ENCODE measurements at places on chromosomes 1 and 21.

GRCh38 chr1:41432481-41433280 lies 51.8 kb downstream of the EDN2 start:
- DNase-seq, result peak; percentile 22

DNA sequence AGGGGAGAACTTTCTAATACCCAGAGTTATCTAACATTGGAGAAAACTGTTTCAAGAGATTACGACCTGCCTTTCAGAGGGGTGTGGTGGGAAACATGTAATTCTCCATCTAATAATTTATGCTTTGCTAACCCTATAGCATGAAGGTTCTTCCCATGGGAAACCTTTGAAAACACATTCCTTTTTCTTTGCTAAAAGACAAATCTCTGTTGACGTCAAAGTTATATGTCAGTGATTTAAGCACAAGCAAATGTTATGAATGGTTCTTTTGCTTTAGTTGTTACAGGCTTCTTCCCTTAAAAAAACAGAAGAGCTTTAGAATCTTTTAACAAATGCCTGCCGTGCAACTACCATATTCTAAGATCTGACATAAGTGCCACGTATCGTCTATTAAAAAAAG lies 19.2 kb downstream of the FMO2 start:
- DNase-seq, result no peak

GRCh38 chr1:202648605-202649226 lies 61.5 kb downstream of the SYT2 start:
- no peak for DNase-seq

DNA sequence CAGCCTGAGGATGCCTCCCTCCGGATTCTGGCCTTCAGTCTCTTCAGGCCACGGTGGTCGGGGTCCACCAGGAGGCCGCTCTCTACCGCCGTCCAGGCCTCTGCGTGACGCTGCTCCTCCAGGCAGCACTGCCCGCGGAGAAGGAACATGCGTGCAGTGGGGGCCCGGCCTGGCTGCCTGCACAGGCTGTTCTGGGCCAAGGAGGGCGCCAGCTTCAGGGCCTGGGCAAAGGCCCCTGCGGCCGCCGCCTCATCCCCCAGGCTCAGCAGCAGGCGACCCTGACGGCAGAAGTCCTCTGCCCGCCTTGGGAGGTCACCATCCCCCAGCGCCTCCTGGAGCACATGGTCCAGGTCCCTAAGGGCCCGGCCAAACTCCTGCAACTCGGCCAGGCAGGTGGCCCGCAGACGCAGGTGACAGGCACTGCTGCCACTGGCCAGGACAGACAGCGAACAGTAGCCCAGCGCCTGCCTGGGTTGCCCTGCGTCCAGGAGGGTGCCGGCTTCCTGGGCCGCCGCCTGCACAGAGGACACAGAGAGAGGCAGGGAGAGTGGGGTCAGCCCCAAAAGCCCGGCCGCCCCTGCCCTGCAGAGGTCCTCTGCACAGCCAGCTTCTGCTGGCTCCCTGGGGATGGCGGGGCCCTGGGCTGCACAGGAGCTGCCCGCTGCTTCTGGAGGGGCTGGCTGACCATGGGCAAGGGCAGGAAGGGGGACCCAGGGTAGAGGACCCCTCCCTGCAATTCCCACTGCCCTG lies 8.7 kb upstream of the MMEL1 start:
- DNase-seq, result no peak

DNA sequence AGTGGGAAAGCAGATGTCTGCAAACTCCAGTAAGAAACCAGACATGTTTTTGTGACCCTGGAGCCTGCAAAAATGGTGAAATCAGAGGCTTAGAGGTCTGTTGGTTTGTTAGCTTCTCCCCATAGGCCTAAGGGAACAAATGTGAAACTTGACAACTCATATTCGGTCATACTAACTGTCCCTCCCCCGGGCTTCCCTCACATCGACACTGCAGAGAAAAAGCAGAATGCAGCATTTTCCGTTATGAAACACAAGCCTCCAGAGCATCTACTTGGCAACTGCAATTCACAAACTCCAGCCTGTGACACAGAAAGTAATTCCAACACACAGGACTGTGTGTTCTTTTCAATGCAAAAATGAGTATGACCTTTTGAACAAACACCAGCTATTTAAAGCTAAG lies 3.7 kb downstream of the KCNA2 start:
- DNase-seq, result no peak

DNA sequence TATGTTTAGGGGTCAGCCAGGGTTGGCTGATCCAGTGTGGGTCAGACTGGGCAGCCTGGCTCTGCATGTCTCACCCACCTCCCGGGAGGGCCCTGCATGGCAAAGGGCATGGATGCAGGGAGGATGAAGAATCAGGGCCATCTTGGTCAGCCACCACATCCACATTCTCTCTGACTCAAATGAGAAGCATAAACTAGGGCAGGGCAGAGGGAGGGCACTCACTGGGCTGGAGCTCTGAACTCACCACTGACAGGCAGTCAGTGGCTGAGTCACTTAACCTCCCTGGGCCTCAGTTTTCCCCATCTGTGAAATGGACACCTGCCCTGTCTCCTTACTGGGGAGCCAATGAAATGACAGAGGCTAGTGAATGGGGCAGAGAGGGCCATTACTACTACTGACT lies 4.3 kb upstream of the CELA2A start:
- DNase-seq, result no peak

- no peak for DNase-seq
Observed at GRCh38 chr1:150575072-150575489, 4.3 kb downstream of the MCL1 start.

- no peak for DNase-seq
Observed at GRCh38 chr1:247841796-247842195, at the start of gene OR11L1. TSS of gene OR11L1 (minus strand) at chr1:247841896. CDS start at chr1:247841896, 0 bp downstream.

DNA sequence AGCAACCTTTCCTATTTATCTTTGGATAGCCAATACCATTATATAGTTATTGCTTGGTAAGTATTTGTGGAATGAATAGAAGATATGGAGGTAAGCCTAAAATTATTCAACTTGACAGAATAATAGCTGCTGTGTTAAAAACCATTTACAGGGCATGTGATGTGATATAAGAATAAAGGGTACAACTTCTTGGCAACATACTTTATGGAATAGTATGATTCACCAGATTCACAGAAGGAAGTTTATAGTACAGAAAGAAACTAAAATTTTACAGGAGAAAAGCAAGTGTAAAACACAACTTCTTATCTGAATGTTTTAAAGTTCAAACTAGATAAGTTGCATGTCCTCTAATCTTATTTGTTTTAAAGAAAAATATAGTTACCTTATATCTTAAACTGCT lies 186.4 kb upstream of the ZRANB2 start:
- DNase-seq, result no peak

DNA sequence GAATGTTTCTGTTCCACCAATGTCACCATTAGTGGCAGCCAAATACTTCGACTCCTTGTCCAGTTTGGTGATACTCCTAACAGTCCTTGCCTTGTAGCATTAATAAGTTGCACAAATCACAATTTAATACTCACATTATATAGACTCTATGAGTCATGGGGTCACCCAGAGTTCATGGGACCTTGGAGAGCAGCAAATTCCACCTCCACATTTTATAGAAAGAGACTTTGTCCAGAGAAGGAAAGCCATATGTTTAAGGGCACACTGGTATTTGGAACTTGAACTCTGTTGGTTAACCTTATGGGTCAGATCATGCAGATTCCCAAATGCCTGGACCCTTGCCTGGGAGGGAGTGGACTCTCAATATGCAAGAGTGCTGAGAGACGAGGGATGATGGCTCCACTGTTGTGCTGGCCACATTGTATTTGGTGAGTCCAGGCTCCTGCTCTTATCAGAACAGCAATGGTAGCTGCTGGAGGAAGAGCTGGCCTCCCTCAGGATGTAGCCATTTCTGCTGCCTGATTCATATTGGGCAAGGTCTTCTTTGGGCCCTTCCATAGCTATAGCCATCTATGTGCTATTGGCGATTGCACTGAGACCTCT lies 30.6 kb downstream of the DNAJC6 start:
- DNase-seq, result no peak

DNA sequence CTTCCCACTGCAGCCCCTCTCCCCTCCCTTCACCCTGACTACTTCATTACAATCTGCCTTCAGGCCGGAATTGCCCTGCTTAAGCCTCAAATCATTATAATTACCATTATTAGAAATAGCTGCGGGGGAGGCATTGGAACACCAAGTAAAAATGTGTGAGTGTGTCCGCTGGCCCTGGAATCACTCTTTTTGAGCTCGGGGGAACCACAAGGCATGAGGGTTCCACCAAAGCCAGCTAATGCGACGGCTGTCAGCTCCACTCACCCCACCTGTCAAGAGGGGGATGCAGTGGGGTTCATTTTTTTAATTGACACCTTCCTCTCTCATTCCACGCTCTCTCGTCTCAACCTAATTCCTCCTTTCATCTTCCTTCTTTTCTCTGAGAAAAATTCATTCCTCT lies 177.2 kb downstream of the PBX1 start:
- DNase-seq, result no peak

DNA sequence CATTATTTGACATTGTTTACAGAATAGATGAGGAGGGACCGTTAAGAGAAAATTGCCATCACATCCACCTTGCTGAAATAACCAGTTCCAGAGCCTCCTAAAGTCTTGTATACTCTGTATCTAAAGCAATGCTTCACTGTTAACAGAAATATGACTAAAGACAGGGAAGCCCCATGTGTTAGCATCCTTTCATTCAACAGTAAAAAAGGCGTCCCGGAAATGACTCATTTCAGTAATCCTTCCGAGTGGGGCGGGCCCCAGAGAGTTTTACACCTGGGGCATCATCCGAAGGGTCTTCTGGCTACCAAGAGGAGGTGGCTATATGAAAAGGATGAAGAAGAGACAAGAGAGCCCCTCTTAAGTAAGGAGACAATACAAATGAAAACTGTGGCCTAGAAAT lies 227.2 kb downstream of the SLC45A1 start:
- DNase-seq, result no peak

DNA sequence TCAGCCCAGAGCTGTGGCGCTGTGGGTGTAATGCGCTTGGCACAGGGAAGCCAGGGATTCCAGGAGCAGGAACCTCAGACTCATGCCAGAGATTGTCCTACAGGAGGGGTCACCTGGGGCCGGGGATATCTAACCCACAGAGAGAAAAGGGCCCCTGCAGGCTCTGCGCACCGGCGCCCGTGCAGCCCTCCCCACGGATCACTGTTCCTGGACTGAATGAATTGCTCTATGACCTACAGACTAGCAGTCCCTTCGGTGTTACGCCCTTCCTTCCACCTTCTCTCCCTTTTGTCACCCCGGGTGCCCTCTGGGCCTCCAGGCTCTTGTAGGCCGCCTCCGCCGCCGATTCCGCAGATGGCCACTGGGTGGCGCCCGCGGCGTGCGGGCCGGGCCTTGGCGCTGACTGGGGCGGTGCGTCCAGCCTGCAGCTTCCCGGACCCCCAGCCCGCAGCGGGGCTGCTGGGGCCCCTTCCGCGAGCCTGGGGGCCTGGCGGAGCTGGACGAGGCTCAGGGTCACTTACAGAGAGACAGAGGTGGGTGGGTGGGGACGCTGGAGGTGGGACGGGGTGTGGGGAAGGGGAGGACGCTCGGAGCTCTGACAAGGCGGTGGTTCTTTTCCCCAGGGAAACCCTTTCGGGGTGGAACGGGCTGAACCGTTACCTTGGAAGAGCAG lies 101.3 kb downstream of the IER5 start:
- peak; percentile 59 for DNase-seq

DNA sequence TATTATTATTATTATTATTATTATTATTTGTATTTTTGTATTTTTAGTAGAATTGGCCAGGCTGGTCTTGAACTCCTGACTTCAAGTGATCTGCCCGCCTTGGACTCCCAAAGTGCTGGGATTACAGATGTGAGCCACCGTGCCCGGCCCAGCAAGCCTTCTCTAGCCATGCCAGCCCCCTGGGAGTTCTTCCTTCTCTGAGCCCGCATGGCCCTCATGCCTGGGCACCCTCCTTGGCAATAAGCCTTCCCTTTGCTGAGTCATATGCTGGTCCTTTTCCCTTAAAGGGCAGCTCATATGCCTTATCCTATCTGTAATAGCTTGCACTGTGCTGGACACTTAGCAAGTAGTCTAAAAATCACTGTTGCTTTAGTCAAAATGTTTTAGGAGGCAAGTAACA lies 8.5 kb upstream of the NBL1 start:
- no peak for DNase-seq

DNA sequence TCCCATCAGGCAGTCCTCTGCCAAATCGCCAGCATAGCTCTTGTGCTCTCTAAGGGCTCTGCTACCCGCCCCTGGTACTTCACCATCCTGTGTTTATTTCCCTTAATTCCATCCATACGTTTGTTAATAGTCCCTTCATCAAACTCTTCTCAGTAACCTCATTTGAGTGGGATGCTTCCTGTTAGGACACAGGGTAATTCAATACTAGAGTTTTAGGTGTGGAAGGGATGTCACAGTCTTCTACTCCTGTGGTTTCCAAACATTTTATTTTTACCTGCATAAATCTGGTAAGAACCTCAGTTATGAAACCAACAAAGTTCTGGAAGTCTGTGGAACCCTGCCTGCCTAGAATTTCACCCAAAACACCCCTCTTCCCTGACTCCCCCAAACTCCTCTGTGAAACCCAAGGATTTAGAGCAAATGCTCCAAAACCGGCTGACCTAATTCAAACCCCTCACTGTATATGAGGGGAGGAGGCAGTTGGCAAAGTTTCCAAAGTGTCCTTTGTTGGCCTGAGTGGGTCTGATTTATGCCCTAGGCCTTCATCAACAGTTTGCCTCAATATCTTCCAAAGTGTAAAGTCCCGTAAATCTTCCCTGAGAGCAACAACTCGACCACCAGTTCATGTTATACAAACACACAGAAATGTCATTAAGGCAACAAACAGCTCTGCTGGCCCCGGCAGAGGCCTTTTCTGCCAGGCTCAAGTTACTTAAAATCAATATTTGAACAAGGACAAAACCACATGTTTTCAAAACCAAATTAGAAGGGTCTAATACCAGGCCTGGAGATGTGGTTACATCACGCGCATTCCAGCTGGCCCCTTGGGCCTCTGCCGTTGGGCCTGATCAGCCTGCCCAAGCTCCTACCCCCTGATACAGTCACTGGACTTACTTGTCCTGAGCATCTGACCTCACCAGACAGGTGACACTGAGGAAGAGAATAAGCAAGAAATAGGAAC lies 82.4 kb upstream of the FGGY start:
- DNase-seq, result no peak

GRCh38 chr1:67085326-67085725 lies 31.4 kb upstream of the SLC35D1 start:
- no peak for DNase-seq

- no peak for DNase-seq
Observed at GRCh38 chr1:173423291-173423690, 53.8 kb upstream of the PRDX6 start.

- no peak for DNase-seq
Observed at GRCh38 chr1:5921671-5922070, 70.6 kb downstream of the NPHP4 start.

GRCh38 chr1:150235294-150235851 lies 539 bp downstream of the ANP32E start:
- no peak for DNase-seq

DNA sequence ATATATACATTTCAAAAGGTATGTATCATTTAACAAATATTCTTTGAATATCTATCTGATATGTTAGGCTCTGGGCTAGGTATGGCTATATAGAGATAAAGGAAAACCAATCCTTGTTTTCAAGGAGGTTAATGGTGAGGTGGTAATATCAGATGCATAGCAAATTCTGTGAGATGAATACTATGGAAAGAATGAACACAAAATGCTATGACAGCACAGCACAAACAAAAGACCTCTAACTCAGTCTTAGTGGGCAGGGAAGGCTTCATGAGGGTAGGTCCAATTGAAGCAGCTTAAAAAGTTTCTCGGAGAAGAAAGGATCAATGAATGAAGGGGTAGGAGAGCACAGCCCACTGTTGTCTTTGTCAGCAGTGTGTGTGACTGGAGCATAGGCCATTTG lies 27.2 kb downstream of the FASLG start:
- no peak for DNase-seq
